Activated T-helper 2 cell treated with anti-CD3 and anti-CD28 coated beads, Interferon-gamma antibody, Interleukin-2, Interleukin-4, amounts not matched to agents 10 μg/mL and 5 μg/mL and 100 μg/mL, durations not matched to agents 14 hours and 24 hours and 36 hours (primary cell): ENCODE measurements at places on chromosomes 13 and 19.
A peak's percentile ranks its signal among the peaks of the same experiment; 100 is the strongest.

GRCh38 chr19:15636026-15636425, 4.7 kb upstream of the CYP4F3 start:
- no peak for DNase-seq

DNA sequence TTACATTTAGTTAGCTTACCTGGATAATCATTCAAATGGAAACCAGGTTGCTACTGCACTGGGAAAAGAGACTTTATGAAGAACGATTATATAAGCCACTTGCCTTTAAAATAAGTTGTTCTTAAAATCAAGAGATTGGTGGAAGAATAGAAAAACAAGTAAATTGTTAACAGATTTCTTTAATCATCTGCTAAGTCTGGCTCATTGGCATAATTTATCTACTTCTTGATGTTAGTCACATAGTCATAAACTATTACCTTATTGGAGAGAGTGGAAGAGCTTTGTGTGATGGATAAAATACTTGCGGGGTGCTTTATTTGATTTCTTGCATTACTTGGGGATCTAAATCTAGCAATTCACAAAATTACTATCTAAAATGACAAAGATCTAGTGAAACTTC, 6.8 kb downstream of the LSM14A start:
- no peak for DNase-seq

DNA sequence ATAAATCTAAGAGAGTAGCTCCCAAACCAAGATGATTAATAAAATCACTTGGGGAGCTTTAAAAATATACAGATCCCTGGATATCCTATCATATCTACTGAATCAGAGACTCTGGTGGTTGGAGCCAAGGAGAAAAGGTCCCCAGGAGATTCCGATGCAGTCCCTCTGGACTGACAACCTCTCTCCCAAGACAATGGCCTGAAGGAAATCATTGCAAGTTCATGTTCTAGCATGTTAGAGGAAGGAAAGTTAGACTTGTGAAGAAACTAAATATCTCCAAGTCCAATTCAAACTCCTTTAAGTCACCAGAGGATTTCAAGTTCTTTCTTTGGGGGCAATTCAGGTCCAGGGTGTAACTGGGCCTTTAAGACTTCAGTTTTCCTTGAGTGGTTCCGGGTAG, 84.7 kb upstream of the MEDAG start:
- no peak for DNase-seq

GRCh38 chr13:95456815-95457214, 95.7 kb upstream of the CLDN10 start:
- DNase-seq: no peak

- DNase-seq: no peak
Observed at GRCh38 chr13:85879014-85879413, 79.8 kb upstream of the SLITRK6 start.

DNA sequence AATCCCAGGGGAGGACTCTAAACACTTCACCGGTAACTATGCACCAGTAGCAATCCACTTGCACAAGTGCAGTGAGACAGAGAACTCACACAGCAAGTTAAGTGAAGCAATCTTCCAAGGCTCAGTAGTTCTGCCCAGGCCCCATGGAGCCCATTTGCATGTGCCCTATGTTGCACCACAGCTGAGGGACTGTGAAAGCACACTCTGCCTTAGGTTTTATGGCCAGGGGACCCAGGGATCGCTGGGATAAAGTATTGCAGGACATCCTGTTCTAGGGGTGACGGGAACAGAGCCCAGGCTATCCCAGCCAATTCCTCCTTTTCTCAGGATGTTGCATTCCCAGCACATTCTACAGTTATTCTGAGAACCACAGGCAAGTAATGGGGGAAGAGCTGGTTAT, 6.0 kb upstream of the AMER2 start:
- no peak for DNase-seq

- no peak for DNase-seq
Observed at GRCh38 chr13:96025283-96025682, 27.9 kb downstream of the UGGT2 start.

- DNase-seq: no peak
Observed at GRCh38 chr13:84607261-84608013, 725.2 kb upstream of the SLITRK1 start.

DNA sequence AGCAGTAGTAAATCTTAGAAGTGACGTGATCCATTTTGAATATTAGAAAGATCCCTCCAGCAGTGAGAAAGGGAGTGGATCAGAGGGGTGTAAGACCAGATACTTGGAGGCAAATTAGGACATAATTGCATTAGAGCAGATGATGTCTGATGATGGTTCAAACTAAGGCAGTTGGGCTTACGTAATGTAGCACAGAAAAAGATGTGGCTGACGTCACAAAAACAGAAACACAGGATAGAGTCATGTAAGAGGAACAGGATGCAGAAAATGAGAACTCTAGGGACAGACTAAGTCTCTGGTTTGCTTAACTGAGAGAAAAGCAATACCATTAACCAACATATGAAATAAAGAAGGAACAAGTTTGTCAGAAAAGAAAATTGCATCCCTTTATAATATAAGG, 392.5 kb upstream of the DACH1 start:
- DNase-seq: no peak

DNA sequence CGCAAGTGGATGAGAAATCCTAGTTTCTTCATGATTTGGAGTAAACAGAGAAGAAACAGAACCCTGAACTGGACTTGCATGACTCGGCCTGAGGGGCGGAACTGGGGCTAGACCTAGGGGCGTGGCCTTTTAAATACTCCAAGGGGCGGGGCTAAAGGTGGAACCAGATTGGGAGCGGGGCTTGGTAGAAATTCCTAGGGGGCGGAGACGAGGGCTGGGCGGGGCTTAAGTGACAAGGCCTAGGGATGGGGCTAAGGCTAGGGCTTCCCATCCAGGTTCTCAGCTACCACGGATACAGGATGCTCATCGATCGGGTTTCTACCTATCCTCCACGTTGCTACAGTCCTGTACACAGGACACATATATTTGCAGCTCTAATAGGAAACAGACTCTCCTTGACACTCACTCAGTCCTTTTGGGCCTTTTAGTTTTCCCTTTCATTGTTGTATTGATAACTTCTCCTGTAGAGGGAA, 372 bp upstream of the ZNF699 start:
- no peak for DNase-seq

- no peak for DNase-seq
Observed at GRCh38 chr13:50420718-50421472, 405.7 kb downstream of the KCNRG start.

- DNase-seq: no peak
Observed at GRCh38 chr13:90533866-90534265, 813.6 kb upstream of the MIR17HG start.

GRCh38 chr13:23592596-23592995, 22.4 kb downstream of the TNFRSF19 start:
- no peak for DNase-seq

DNA sequence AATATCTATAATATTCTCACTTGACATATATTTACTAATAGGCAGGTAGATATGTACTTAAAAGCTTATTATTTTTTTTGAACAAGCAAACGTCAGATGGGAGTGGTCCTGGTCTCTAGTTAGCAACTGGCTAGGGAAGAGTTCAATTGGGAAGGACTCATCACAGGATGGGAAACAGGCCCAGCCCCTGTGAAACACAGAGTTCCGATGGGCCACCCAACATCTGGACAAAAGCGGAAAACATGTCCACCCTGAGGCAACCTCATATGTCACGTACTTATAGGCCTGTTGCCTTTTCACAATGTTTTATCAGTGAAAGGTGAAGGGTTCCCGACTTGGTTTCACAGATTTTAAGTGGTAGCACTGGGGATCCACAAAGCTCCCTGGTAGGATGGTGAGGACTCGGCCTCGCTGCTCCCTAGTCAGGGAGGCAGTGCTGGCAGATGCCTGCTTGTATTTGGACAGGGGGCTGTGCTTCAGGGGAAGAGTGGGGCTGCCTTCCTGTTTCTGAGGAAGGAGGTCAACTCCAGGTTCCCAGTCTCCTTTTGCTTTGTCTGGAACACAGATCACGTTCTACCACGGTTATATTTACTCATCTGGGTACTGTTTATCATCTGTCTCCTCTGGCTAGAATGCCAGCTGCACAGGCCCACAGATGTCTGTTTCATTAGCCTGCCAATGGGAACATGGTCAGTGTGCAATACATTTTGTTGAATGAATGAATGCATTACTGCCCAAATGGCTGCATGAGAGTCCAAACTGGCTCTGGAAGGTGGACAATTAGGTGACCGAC, 49.4 kb upstream of the SLC15A1 start:
- no peak for DNase-seq

GRCh38 chr19:8641221-8641907, 10.9 kb downstream of the NFILZ start:
- DNase-seq: no peak

GRCh38 chr13:79457948-79458347, 23.0 kb upstream of the NDFIP2 start:
- no peak for DNase-seq

GRCh38 chr13:75384879-75385707, 96.9 kb downstream of the TBC1D4 start:
- DNase-seq: no peak

GRCh38 chr19:19204181-19204580, 967 bp upstream of the NR2C2AP start:
- no peak for DNase-seq

DNA sequence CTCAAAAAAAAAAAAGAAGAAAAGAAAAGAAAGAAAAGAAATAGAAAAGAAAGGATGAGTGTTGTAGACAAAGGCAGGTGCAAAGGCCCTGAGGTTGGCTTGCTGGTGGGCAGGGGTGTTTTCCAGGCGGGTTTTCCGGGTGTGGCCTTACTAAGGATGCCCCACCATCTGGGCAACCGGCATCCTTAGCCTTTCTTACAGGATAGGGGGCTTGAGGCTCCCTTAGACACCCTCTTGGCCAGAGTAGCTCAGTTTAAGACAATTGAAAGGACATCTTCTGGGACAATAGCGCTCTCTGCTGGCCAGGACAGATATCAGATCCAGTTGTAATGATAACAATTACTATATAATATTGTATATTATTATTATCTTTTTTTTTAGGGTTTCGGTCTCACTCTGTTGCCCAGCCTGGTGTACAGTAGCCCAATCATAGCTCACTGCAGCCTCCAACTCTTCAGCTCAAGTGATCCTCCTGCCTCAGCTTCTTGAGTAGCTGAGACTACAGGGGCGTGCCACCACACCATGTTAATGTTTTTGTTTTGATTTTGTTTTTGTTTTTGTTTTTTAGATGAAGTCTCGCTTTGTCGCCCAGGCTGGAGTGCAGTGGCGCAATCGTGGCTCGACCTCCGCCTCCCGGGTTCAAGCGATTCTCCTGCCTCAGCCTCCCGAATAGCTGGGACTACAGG, 1.4 kb upstream of the QTRT1 start:
- DNase-seq: peak; percentile 49

- no peak for DNase-seq
Observed at GRCh38 chr19:46232029-46232428, 2.5 kb downstream of the IGFL1 start.

GRCh38 chr13:110305949-110306339, 1.0 kb downstream of the COL4A1 start:
- DNase-seq: no peak

DNA sequence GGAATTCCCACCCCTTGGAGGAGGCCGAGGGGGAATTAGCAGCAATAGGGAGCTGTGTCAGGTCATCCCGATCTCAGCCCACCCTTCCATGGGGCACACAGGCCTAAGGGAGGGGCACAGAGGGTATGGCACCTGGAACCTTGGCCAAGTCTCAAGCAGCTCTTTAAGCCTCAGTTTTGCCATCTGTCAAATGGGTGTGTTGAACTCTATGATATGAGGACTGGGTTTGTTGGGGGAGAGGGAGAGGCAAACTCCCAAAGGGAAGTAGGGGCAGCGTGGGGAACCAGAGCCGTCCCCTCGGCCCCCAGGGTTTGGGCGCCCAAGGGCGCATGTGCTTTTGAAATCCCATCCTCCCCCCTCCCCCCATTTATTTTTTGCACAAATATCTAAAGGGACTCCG, 49.7 kb downstream of the COLGALT1 start:
- DNase-seq: no peak

- no peak for DNase-seq
Observed at GRCh38 chr13:113629866-113630265, 28.1 kb downstream of the ATP4B start.

GRCh38 chr13:80496721-80497397, 155.9 kb upstream of the SPRY2 start:
- DNase-seq: no peak

GRCh38 chr19:41319500-41320184, 9.7 kb downstream of the CCDC97 start:
- no peak for DNase-seq

DNA sequence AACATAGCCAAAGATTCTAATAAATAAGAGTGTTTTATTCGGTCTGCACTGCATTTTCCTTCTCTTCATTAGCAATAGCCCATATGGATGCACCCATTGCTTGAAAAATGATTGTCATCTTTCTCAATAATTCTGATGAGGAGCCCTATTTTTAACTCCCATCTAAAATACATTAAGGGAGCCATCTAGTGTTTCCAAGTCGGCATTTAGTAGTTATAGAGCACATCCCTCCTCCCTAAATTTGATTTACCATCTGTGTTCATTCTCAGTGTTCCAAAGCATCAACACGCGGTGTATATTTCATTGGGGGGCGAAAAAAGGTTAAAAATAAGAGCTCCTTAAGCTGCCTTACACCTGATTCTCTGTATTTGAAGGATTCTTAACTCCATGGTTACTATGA, 119.2 kb upstream of the IPO5 start:
- DNase-seq: no peak

- DNase-seq: no peak
Observed at GRCh38 chr19:2062389-2062729, 11.3 kb upstream of the MKNK2 start.

DNA sequence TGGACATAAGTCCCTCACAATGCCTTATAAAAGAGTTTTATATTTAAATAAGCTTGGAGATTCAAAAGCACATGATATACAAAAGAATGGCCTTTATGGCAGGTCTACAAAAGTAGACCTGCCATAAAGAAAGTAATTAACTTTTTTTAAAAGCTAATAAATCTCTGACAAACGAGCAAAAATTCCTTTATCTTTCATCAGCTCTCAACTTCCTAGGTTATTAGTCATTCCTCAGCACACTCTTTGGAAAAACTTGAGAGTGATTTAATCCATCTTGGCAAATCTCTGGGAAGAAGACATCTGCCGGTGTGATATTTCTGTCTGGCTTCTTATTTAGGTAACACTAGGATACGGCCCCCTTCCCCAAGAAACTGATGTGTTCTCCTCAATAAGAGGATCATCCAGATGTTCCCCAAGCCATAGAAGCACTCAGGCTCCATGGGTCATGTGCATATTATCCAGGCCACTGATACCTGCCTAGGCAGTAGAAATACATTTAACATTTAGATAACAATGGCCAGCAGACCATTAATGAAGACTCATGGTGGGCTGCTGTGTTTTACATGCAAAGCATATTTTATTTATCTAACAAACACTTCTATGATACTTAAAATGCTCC, 372.7 kb downstream of the LIG4 start:
- no peak for DNase-seq

DNA sequence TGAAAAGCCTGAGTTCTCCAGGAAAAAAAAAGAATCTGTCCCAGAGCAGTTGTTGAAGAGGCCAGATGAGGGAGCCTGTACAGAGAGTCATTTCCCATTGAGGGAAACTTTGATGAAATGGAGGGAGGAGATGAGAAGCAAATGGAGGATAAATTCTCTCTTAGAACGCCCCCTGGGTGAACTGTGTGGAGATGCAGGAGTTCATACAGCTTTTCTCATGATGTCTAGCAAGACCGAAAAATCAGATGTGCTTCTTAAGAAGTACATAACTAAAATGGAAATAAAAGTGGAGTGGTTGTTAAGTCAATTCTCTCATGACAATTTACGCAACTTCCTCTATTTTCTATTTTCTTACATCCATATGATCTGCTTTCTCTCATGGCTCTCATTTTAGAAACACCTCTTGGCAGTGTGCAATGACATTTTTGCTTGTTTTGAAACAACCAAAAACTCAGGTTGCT, 1263.1 kb downstream of the PCDH9 start:
- no peak for DNase-seq

- no peak for DNase-seq
Observed at GRCh38 chr19:11265785-11266236, 3.5 kb upstream of the DOCK6 start.
